ENCODE measurements at places on chromosomes 12 and 14.

DNA sequence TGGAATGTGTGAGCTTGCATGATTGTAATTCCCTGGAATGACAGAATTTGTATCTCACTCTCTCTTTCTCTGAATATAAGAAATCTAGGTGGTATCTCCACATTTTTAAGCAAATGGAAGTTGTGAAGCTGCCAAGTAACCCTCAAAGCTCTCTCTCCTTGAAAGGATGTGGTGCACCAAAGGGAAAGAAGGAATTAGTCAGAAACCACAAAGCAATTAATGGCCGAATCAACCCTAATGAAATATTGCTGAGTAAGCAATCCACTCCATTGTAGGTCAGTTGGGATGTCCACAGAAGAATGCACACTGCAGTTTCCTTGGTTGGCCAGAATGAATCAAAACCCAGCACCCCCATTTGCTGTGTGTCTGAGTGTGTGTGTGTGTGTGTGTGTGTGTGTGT is 153.5 kb downstream of the KCNA5 start:
- DNase-seq: no peak

GRCh38 chr12:116299665-116300328 is 22.3 kb upstream of the MED13L start:
- DNase-seq: no peak

- DNase-seq: no peak
Measured at GRCh38 chr14:71169861-71170260, 262.6 kb downstream of the PCNX1 start.

DNA sequence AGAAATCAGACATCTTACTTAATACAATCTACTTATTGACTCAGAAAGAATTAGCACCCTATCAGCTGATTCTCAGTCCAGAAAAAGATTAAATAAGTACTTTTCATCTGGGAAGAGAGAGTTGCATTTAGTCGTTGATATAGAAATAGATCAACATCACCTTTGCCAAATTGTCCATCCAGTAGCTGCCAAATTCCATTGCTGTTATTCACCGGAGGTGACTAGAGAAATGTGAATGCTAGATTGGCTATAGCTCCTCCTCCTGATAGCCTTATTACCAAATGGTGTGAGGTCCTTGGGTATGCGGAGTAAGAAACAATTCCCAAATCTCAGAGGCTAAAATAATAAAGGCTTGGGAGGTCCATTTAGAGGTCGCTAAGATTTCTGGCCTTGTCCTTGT is 723.3 kb upstream of the FLRT2 start:
- DNase-seq: no peak

GRCh38 chr14:51294951-51295525 is 55.0 kb downstream of the TMX1 start:
- DNase-seq: no peak

Data from stimulated activated CD8-positive, alpha-beta memory T cell treated with anti-CD3 and anti-CD28 coated beads, Interleukin-2, amount 100 ng/mL, for 48 hours (primary cell).